ENCODE measurements at places on chromosomes 4 and X. TPM values are rescaled to one million over a fixed set of nuclear protein-coding genes. Genes with fewer than 3 reads are reported as not detected.

CYP4V2 gene
- 32.3 TPM for polyA plus RNA-seq

GRCh38 chr4:138833974-138834373, 181.6 kb upstream of the NOCT start:
- no peak for DNase-seq

GRCh38 chrX:129634541-129634940, 20.2 kb downstream of the APLN start:
- no peak for DNase-seq

DNA sequence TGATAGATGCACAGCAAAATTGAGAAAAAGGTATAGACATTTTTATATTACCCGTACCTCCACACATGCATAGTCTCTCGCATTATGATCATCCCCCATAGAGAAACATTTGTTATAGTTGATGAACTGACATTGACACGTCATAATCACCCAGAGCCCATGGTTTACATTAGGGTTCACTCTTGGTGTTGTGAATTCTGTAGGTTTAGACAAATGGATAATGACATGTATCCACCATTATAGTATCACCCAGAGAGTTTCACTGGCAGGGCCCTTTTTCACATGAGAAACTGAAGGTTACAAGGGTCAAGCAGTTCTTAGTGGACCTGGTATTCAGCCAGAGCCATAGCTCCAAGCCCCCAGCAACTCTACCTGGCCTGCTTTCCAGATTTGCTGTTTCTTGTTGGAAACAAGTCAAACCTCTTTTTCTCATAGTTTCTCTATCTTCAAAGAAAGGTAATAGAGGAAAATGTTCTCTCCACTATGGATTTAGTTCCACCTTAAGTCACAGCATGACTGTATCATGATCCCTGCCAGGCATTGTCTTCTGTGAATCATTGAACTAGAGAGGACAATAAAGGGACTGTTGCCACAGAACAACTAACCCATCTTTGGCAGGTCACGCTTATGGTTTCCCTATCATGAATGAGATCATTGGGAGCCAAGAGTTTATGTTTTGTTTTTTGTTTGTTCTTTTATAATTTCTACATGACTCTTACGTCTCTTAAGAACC, 64.0 kb downstream of the HHIP start:
- DNase-seq, result no peak

DNA sequence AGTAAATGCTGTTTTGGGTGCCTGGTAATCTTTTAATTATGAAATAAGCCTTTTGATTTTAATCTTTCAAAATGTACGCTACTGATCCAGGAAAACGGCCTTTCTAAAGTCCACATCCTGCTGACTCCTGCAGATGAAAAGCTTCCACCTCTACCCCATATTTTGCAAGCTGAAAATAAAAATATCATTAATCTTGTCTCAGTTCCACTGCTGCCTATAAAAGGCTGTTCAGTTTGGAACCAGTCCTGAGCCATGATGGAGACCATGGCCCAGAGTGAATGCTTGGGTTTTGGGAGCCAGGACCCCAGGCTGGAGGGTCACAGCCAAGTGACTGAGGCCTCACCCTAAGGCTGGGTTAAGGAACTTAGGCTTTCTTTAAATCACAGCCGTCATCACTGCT, 110.8 kb downstream of the AFF1 start:
- no peak for DNase-seq
